A549 treated with CpdA at 1 μM for 4 hours (cell line): ENCODE measurements at places on chromosomes 2 and 18. TPM values are rescaled to one million over a fixed set of nuclear protein-coding genes. Genes with fewer than 3 reads are reported as not detected.

The CACNB4 gene
- 0.09 to 0.33 TPM (median 0.16 TPM) in 4 of 5 replicates, not detected in the other for total RNA-seq

The PTGR3 gene
- 12.6 to 15.7 TPM (median 13.8 TPM) in 5 replicates for total RNA-seq

The ATRAID gene
- 194 to 223 TPM (median 212 TPM) in 5 replicates for total RNA-seq

The HAAO gene
- total RNA-seq: 0.03 to 0.19 TPM in 2 of 5 replicates, not detected in the others

The SNRNP200 gene
- 126 to 133 TPM (median 130 TPM) in 5 replicates for total RNA-seq

The C2orf80 gene
- total RNA-seq: not detected in 5 replicates

The IL1R2 gene
- 0.37 to 0.97 TPM (median 0.71 TPM) in 5 replicates for total RNA-seq

The IL1B gene
- 0.09 to 0.40 TPM (median 0.24 TPM) in 5 replicates for total RNA-seq

The SLC5A7 gene
- total RNA-seq: not detected in 5 replicates

The RAD51AP2 gene
- not detected in 5 replicates for total RNA-seq

The TSN gene
- 58.6 to 64.0 TPM (median 60.0 TPM) in 5 replicates for total RNA-seq

The LAMA3 gene
- 31.7 to 41.0 TPM (median 39.0 TPM) in 5 replicates for total RNA-seq

The HOXD13 gene
- total RNA-seq: 0.16 to 0.34 TPM (median 0.30 TPM) in 5 replicates

The CIB4 gene
- 0.35 TPM in 1 of 5 replicates, not detected in the others for total RNA-seq

The SIGLEC15 gene
- 0.08 to 0.09 TPM (median 0.09 TPM) in 4 of 5 replicates, not detected in the other for total RNA-seq

The ANKRD30BL gene
- total RNA-seq: not detected in 5 replicates

The STPG4 gene
- 0.12 TPM in 1 of 5 replicates, not detected in the others for total RNA-seq

The NGEF gene
- total RNA-seq: 14.6 to 20.9 TPM (median 19.1 TPM) in 5 replicates

The DLX2 gene
- 0.43 to 0.99 TPM (median 0.60 TPM) in 5 replicates for total RNA-seq

The PTPN18 gene
- total RNA-seq: 24.8 to 31.6 TPM (median 27.9 TPM) in 5 replicates

The FAM110C gene
- 0.06 to 0.58 TPM (median 0.12 TPM) in 5 replicates for total RNA-seq

The KIAA2012 gene
- total RNA-seq: not detected in 5 replicates

The TBC1D8 gene
- total RNA-seq: 26.2 to 40.4 TPM (median 35.5 TPM) in 5 replicates

The FLACC1 gene
- total RNA-seq: 0.10 to 0.58 TPM (median 0.20 TPM) in 3 of 5 replicates, not detected in the others

The SLC8A1 gene
- 0.40 to 0.59 TPM (median 0.48 TPM) in 5 replicates for total RNA-seq

The GREB1 gene
- 2.4 to 3.1 TPM (median 2.6 TPM) in 5 replicates for total RNA-seq

The ATP5MC3 gene
- total RNA-seq: 381 to 496 TPM (median 481 TPM) in 5 replicates

The SLC40A1 gene
- 3.4 to 4.5 TPM (median 3.7 TPM) in 5 replicates for total RNA-seq

The RESP18 gene
- not detected in 5 replicates for total RNA-seq

The KYNU gene
- total RNA-seq: 311 to 380 TPM (median 336 TPM) in 5 replicates

The ABCG5 gene
- total RNA-seq: 0.01 TPM in 1 of 5 replicates, not detected in the others

The REEP1 gene
- total RNA-seq: 0.43 to 1.3 TPM (median 0.59 TPM) in 5 replicates

The SDC1 gene
- 161 to 205 TPM (median 186 TPM) in 5 replicates for total RNA-seq

The CFAP221 gene
- 0.25 to 0.92 TPM (median 0.34 TPM) in 5 replicates for total RNA-seq
